B cell (primary cell): ENCODE measurements at places on chromosomes 3 and 15. TPM values are rescaled to one million over a fixed set of nuclear protein-coding genes. Genes with fewer than 3 reads are reported as not detected.

DNA sequence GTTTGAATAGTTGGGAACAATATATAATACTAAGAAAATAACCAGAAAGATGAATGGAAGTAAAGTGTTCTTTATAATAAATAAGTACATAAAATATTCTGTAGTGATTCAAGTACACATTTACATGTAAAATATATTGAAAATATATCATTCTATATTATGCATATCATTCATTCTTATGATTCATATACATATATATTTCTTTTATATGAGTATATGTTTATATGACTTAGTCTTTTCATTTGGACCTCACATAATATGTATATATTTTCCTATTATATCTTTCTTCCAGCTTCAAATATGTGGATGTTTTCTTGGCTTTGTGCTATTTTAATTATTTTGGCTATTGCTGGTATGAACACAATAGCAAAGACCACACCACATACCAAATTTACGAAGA lies at the start of gene OTOL1:
TSS of gene OTOL1 (plus strand) at position 301 of the 400 bp plus-strand sequence. CDS start at position 301, 0 bp downstream.
- no peak for DNase-seq

DNA sequence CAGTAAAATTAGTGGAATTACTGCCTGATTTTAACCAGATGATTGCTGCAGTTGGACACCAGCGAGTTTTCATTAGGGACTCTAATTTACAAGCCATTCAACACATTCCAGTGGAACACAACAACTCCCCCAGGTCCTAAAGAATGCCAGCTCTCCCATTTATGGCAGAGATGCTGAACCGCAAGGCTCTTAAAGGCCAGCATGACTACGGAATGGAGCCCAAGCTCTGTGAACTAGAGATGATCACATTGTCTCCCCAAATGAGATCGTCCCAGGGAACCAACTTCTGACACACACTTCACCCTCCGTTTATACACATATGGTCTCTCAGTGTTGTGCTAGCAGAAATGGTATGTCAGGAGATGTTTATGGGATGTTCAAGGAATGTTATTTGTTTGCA lies 446.2 kb upstream of the NR2F2 start:
- no peak for DNase-seq

DNA sequence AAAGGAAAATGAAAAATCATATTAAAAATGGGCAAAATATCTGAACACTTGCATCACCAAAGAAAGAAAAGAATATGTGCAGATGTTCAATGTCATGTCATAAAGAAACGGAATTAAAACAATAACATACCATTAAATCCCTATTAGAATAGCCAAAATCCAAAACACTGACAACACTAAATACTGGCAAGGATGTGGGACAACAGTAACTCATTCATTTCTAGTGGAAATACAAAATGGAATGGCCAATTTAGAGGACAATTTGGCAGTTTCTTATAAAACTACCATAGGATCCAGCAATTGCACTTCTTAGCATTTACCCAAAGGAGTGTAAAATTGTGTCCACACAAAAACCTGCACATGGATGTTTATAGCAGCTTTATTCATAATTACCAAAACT lies 542.5 kb upstream of the UBE2E2 start:
- DNase-seq = no peak

DNA sequence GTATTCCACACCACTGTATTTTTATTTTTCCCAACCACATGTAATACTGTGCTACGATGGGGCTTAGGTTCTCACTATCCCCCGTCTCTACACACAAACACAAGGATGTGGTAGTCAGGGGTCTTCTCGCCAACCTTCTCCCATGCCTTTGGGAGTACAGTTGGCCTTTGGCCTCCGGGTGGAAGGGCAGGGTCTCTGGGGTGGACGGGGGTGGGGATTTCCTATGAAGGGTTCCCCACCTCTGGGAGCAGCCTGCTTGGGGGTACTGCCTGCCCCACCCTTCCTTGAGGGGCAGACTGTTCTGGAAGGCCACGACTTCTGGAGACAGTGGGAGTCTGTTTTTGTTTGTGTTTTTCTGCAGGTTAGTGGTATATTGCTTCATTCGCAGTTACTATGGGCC lies 21.3 kb upstream of the RAD18 start:
- DNase-seq = no peak

The TP63 gene
- 1.2 and 2.2 TPM in 2 replicates for total RNA-seq

DNA sequence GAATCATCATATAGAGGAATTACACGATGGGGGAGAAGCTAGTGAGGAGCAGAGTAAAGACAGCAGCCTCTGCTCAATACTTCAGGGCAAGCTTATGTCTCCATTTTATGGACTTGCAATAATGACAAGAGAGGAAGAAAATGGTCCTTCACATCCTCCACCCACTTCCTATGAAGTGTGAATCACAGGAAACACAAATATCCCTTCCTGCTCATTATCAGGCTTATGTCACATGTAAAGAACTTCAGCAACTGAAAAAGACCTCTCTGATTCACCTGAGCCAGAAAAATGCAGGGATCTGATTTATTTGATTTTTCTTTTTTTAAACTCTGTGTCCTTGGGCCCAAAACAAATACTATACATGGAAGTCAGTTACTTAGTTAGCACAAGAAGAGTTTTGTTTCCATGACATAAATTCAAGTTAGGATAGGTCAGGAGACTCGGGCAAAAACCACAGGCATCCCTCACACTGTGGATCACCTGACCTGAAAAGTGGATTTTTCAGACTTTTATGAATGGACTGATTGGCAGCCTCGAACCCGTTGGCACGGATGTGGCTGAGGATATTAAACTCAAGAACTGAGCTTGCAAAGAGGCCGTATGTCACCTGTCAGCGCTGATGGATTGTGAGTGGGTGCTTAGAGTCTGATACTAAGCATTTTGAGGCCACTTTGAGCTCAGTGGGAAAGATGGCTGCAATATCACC lies 620.8 kb upstream of the MDFIC2 start:
- DNase-seq = no peak

DNA sequence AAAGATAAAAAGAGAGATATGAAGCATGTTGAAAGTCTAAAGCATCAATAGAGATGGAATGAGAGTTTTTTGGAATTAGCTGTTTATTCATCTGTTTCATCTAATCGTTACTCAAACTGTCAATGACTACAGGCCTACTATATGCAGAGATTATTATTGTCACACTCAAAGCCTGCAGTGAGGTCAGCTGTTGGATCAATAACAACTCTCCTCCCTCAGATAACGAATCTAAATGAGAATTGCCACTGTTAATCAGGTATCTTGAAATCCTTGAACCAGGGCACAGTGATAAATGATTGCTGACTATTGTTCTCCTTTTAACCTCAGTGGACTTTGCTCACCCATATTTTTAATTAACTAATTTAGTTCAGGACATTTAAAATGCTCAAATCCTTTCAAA lies 192.3 kb upstream of the SGO1 start:
- no peak for DNase-seq

DNA sequence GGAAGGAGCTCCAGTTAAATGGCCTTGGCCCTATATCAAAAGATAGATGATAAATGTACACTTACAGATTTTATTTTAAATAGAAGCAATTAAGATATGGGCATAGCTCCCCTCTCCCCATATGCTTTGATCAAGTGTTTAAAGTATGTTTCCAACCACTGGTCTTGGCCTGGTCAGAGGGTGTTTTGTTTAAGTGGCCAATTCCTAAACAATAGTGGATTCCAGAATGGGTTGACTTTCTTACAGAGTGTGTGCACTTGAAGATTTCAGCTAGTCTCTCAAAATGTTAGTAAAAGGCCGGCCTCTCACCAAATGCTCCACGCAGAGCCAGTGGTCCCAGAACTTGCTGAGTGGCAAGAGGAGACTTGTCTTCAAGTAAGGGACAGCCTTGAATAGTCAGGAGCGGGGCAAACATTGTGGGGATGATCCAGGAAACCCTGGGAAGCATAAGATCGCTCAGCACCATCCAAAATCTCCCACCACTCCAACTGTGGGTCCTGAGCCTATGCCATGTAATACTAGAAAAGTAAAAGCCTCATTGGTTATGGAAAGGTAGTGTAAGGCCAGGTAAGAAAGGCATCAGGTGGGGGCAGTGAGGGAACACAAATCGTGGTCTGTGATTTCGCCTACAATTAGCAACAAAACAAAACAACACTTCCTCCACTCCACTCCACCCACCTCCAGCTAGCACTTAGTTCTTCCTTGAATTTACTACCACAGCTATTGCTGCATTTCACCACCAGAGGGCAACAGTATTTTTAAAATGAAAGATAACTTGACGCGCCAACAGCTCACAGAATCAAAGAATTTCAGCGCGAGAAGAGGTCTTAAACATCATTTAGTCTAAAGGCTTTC lies 4.8 kb downstream of the RARRES1 start:
- peak; percentile 74 for DNase-seq

DNA sequence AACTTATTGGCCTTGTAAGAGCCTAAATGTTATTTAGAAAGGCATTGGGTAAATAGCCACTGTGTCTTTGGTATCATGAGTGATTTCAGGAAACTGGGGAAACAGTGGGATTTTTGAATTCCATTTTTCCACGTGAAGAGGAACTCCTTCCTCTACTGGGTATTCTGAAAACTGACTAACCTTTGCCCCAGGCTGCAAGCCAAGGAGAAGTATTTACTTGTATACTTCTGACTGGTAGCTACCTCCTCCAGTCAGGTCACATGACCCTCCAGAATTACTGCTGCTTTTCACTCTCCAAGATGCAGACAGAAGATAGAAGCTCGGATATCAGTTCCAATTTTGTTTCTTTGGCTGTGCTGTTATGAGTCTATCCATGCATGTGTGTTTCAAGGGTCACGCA lies 50.9 kb upstream of the MAP3K13 start:
- DNase-seq = no peak

- DNase-seq = no peak
Observed at GRCh38 chr3:101262393-101263240, 57.8 kb downstream of the IMPG2 start.

The SKOR1 gene
- total RNA-seq = 0.32 and 0.67 TPM in 2 replicates

- DNase-seq = no peak
Observed at GRCh38 chr3:148408667-148409066, 289.0 kb upstream of the AGTR1 start.

DNA sequence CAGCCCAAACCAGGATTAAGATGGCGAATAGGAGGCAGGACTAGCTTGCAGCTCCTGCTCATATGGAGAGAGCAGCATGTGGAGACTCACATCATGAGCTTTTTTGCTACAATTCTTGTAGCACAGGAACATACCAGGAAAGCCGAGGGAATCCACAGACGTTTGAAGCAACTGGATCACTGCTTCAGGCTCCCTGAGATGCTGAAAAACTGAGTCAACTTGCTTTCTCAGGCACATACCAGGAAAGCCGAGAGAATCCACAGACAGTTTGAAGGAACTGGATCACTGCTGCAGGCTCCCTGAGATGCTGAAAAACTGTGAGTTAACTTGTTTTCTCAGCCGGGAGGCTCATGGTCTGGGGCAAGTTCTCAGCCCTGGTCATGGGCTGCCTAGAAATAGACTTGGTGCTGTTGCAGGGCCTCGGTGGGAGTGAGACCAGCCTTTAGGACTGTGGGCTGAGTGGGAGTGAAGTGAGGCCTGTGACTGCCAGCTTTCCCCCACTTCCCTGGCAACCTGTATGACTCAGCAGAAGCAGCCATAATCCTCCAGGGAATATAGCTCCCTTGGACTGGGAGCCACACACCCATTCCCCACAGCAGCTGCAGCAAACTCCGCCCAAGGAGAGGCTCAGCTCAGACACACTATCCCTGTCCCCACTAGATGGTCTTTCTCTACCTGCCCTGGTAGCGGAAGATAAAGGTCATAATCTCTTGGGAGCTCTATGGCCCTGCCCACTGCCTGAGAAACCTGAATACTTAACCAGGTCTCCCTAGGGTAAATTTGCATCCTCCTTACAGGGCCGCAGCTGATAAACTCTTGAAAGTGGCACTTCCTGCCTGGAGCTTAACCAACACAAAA lies 51.9 kb upstream of the PFN2 start:
- DNase-seq = no peak

The IL16 gene
- total RNA-seq = 284 and 287 TPM in 2 replicates

GRCh38 chr15:73753250-73754130 lies at the start of gene INSYN1:
TSS of gene INSYN1 (minus strand) at chr15:73753351. CDS start at chr15:73751130, 2,221 bp downstream.
- DNase-seq = no peak

GRCh38 chr15:63938486-63939061 lies 104.8 kb upstream of the HERC1 start:
- DNase-seq = no peak

- no peak for DNase-seq
Observed at GRCh38 chr3:49278548-49278947, 1.5 kb upstream of the C3orf62 start.

The LRRIQ4 gene
- 0.53 and 0.71 TPM in 2 replicates for total RNA-seq

DNA sequence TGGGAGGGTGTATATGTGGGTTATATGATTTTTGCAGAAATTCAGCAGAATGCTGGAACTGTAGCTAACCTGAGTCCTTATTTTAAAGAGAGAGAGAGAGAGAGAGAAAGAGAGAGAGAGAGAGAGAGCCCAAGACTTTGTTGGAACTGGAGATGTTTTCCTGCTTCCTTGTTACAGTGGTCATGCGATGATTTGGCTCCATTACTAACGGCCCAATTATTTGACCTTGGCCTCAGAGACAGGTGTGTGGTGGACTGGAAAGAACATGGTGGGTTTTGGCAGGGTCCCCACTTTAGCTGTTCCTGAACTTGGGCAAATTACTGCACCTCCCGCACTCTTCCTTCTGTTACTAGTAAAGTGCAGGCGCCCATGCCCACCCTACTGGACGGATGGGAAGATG lies 14.8 kb upstream of the ACSBG1 start:
- no peak for DNase-seq

- DNase-seq = no peak
Observed at GRCh38 chr3:189304465-189305351, 132.9 kb downstream of the TPRG1 start.

The AMIGO3 gene
- not detected in 2 replicates for total RNA-seq

DNA sequence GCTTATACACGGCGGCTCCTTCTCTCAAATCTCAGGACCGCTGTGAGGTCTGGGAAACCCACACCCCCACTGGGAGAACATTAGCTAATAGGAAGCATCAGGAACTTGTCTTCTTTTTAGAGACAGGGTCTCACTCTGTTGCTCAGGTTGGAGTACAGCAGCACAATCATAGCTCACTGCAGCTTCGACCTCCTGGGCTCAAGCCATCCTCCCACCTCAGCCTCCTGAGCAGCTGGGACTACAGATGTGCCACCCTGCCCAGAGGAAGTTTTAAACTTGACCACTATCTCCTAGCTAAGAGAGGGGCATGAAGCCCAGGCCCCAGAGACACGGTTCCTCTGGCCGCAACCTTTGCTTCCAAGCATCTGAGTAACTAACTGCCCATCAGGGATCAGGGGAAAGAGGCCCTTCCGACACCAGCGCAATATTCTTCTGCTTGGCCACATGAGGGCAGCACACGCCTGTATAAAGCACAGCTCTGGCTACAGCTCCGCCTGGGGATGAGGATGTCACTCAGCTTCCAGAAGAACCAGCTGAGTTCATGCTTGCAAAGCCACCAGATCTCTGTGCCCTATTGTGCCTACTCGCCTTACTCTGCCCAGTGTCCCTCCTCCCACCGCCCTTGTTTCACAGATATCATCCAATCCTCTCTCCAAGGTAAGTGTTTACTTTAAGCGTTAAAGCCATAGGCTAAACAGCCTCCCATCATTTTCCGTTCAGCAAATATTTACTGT lies 57.6 kb upstream of the SLC6A11 start:
- peak; percentile 63 for DNase-seq

GRCh38 chr3:9260305-9260704 lies 10.9 kb upstream of the SRGAP3 start:
- DNase-seq = no peak
